Non-pigmented ciliary epithelial cell (primary cell): ENCODE measurements at places on chromosomes 7 and 10.

GRCh38 chr10:127945341-127945758, 38.4 kb downstream of the PTPRE start:
- DNase-seq, result peak; percentile 37

DNA sequence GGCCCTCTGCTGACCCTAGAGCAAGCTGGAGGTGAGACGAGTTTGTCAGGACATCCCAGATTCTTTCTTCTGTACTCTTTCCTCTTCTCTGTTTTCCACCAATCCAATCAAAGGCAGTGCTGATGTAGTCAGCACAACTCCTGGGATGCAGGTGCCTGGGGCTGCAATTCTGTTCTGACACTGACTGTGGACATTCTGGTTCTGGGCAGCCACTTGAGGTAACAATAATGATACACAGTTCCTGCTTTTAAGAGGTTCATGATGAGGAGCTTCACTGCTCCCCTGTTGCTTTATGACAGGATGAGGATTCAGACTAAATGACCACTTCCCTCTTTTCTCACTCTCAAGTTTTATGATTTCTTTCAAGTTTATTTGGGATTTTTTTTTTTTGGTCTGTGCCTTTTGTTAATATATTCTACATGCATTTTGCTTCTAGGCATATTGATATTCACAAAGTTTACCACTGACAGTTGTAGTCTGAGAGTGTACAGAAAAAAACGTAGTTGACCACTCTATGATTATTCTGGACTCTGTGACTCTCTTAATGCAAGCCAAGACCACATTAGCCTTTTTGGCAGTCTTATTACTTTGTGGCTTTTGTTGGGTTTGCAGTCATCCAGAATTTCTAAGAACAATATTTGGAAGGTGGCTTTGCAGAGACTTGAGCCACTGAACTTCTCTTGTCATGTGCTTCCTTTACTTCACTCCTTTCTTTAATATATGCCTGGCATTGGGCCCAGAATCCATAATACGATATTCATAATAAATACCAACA, 247.6 kb downstream of the AUTS2 start:
- DNase-seq, result no peak

DNA sequence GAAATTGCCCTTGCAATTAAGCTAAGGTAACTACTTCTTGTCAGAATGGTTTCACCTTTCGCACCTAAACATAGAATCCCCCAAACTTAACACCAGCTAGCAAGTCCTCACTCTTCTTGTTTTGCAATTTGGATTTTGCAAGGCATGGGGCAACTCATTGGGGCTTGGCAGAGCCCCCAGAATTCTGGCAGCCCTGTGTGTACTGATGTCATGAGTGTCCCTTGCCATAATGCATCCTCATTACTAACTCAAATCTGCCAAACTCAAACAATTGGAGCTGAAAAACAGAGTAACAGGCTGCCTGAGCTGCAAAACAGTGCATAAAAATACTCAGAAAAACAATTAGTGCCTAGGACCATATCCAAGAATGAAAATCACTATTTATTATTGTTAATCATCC, 7.9 kb upstream of the XPNPEP1 start:
- no peak for DNase-seq

DNA sequence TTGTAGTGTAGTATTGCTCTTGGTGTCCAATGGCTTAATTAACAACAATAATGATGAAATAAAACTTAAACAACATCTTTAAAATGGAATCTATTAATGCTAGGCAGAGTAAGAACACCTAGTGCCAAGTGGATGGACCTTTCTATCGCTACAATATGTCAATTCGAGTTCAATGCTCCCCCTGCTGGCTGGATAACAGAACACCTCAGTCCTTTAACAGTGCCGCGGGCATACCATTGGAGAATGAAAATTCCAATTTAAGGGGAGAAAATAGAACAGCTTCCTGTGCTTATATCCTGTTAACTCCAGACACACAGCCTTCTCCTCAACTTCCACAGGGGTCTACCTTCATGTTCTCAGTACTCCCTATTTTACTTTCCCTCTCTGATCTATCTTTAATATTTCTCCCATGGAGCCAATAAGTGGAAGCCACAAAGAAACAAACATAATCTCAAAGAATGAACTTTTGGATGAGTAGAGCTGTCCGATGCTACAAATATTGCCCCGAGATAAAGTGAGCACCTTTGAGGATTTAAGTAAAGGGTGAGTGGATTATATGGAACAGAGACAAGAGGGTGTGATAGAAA, 41.4 kb downstream of the COL1A2 start:
- no peak for DNase-seq

- no peak for DNase-seq
These were observed 42.8 kb downstream of the CLRN3 start for GRCh38 chr10:127849921-127850320.

GRCh38 chr10:71006506-71006905, 118.1 kb upstream of the PCBD1 start:
- no peak for DNase-seq

DNA sequence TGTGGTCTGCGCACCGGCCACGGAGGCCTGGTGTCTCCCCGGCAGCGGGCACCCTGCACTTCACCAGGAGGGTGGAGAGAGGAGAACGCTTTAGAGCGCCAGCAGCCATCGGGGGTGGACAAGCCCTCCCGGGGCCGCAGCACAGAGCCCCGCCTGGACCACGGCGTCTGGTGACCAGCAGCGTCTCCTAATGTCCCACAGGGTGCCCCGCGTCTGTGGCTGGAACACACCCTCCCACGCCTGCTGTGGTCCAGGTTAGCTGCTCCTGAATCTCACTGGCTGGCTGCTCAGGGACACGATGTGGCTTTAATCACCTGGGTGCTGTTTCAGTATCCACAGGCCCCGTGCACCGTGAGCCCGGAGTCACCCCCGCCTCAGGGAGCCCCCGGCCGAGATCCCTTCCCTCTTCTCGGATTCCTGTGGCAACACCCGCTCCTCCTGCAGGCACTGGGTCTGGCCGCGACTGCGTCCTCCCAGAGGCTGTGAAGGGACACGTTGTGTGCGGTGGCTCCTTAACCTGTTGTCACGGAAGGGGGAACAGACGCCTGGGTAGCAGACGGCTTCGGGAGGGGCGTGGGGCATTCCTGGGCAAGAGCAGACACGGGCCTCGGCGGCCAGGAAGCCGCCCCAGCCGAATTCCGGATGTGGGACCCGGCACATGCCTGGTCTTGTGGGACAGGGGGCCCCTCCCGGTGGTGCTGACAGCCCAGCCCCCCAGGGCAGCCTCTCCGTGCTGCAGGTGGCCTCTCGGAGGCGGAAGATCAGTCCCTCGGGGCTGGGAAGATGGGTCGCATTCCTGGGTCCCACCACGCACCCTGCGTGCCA, 78.9 kb downstream of the FOXL3 start:
- DNase-seq, result no peak

DNA sequence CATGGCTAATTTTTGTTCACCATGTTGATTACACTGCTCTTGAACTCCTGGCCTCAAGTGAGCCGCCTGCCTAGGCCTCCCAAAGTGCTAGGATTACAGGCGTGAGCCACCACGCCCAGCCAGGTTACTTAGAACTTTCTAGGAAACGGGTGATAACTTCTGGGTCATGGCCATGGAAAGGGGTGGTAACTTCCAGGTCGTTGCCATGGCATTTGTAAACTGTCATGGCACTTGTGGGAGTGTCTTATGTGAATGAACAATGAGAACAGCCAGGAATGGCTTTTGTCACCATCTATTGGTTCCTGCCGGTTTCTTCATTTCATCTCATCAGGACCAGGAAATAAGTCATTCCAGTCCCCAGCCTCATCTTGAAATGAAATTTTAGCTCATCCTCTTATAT, 120.9 kb downstream of the SLC16A9 start:
- no peak for DNase-seq

- DNase-seq, result no peak
These were observed 580.1 kb downstream of the CCSER2 start for GRCh38 chr10:84908491-84908890.

GRCh38 chr7:121002-121785, 71.2 kb upstream of the FAM20C start:
- no peak for DNase-seq

GRCh38 chr10:507908-508444, 181.5 kb downstream of the DIP2C start:
- DNase-seq, result no peak

GRCh38 chr7:16531707-16532106, 5.1 kb downstream of the LRRC72 start:
- no peak for DNase-seq

- DNase-seq, result no peak
These were observed 30.3 kb downstream of the PIK3CG start for GRCh38 chr7:106895246-106895864.

DNA sequence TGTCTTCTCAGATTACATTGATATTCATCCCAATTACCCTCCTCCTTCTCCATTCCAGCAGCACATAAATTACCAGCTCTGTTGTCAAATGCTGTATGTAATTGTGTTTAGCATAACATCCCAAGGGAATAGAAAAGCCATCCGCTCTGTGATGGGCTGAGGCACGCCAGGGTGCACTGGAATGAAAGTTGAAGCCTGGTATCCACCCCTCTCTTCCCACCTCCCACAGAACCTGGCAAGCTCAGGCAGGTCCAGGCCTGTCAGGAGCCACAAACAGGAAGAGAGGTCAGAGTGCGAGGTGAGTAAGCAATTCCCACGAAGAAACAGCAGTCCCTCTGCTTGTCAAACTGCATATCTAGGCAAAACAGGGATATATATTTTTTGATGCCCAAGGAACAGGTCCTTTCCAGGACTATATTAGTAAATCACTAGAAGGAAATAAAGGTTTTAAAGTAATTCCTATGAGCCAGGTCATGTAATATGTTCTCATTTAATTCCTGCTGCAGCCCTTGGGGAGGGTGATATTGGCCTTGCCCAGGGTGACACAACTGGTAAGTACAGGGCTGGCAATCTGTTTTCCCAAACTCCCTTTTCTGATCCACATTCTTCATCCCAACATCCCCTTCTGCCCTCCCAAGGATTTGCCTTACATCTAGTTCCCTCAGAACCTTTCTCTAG, 155.6 kb upstream of the GHITM start:
- no peak for DNase-seq

GRCh38 chr7:38502848-38503247, 128.3 kb downstream of the AMPH start:
- no peak for DNase-seq

- DNase-seq, result no peak
These were observed 237.3 kb downstream of the INHBA start for GRCh38 chr7:41465571-41465970.

GRCh38 chr7:156219307-156220077, 407.2 kb upstream of the SHH start:
- no peak for DNase-seq

DNA sequence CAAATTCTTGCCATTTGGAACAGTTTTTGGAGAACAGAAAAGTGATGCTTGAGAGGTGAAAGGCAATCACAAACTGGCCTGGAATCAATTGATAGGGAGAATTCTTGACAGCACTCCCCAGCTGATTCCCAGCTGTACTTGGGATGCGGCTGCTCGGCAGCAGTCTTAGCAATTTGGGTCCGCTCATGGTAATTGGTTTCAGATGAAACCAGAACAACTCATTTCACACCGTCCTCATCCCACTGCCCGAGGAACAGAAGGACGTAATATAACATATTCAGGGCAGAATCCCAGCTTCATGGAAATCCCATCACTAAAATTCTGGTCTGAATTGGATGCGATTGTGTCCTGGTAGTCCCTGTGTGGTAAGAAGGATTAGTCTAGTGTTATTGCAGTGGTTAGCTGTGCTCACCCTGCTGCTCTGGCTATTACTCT, 223.3 kb upstream of the FERD3L start:
- no peak for DNase-seq

GRCh38 chr7:12741951-12742575, 54.6 kb downstream of the ARL4A start:
- peak; percentile 51 for DNase-seq

- no peak for DNase-seq
These were observed 717 bp downstream of the CNPY4 start for GRCh38 chr7:100119970-100120732.

DNA sequence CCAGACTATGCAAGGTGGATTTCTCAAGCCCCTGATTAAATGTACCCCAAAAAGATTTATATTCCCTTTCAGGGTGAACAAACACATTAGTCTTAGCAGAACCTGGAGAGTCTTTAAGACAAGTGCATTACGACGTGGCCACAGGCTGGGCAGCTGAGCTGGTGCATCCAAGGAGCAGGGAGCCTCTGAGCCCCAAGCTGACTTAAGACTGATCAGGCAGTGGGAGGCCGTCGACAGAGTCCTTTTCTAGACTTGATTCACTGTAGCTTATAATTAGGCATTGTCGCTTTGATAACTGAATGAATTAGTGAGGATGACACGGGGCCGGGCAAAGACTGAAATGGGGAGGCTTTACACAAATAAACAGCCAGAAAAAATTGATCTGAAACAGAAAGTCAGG, 353.2 kb downstream of the GPAM start:
- DNase-seq, result no peak

DNA sequence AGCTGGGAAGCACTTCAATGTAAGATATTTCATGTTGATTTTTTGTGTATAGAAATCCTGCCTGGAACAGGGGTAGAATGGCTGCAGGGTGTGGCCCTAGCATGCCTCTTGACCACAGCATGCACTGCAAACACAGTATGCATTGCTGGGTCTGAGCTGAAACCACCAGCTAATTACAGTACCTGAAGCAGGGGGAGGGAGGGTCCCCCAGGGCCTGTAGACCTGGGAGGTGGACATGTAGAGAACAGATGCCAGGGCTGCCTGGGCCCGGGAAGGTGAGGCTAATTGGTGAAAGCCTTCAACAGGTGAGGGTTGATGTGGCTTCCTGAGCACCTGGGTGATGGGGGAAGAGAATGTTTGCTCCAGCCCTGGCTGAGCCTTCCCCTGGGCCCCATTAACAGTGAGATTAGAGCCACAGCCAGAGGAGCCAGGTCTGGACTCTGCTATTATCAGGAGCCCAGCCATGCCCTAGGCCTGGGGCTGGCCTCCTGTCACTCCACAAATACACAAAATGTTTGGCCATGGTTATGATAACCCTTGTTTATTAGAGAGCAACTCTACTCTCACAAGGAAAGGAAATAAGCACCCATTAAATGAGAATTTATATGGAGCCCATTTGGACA, 83.3 kb downstream of the PLXNA4 start:
- DNase-seq, result no peak

DNA sequence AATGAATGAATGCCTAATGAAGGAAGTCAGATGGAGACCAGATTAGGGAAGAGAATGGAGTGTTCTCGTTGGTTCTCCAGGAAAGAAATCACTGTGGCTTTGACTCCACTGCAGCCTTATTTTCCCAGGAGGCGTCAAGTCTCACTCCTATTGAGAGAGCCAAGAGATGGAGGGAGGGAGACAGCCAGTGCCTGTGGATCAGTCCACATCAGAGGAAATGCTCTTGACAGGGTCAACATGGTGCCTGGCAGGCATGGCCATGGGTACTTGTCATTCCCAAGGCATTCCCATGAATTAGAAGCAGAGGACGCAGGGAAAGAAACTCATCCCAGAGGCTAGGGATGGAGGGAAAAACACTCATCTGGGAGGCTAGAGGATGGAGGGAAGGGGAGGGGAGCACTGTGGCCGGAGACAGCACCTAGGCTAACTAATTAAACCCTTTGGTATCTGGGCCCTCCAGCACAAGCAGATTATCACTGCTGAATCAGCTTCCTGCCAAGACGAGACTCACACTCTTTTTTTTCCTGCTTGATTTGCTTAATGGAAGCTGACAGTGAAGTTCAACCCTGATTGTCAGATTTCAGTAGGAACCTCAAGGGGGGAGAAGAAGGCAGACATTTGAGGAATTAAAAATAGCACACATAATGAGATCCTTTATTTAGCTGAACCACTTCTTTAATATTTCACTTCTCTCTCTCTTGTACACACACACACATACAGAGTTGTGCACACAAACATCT, 1233.2 kb upstream of the AUTS2 start:
- DNase-seq, result no peak

- DNase-seq, result no peak
These were observed 5.9 kb downstream of the MGMT start for GRCh38 chr10:129472696-129473555.

GRCh38 chr10:69497231-69497561, 45.9 kb downstream of the TSPAN15 start:
- DNase-seq, result no peak
